ENCODE measurements at places on chromosomes 13 and 19.

DNA sequence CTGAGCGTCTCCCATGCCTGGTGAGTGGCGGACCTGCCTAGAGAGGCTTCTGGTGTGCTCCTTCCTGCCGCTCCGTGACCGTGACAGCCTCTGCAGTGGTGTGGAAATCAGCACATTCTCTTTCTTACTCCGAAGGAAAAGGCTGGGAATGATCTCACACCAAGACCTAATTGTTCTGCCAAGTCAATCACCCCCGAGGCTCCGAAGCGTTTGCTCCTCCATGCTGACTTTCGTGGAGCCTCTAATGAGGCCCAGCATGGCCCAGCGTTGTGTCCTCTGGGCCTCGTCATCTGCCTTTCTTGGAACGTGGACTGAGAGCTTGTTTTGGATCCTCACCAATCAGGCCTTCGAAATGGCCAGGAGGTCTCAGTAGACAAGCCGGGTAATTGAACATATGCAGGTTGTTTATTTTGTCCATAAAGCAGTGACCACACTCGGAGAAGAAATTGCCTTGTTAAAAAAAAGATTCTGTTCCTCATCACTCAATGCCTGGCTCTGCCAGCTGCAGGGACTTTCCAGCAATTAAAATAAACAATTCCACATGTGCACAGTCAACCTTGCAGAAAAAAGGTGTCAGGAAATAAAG, 107.1 kb downstream of the UBL3 start:
- DNase-seq = no peak

DNA sequence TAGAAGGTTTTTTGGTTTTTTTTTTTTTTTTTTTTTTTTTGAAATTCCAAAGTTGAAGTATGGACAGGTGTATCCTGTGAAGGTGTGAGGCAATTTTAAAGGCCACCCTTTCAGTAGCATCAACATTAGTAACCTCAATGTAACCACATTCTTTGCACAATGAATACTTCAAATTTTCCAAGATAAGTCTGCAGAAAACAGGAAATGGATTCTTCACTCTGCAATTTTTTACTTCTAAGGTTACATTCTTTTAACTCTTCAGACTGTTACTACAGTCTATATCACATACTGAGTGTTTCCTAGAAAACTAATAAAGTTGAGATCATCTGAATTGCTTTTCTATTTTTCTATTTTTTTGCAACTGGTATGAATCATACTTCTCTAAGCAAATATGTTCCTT, 569.0 kb upstream of the GPC6 start:
- no peak for DNase-seq

- DNase-seq = no peak
These were observed 4.6 kb upstream of the MUC16 start for GRCh38 chr19:9014803-9015202.

GRCh38 chr19:633786-634639, 676 bp upstream of the POLRMT start:
- DNase-seq = no peak

GRCh38 chr13:101492251-101492910, 39.9 kb downstream of the ITGBL1 start:
- DNase-seq = no peak

GRCh38 chr13:29000826-29001225, 180.7 kb downstream of the MTUS2 start:
- no peak for DNase-seq

- DNase-seq = no peak
These were observed 105.5 kb downstream of the MBNL2 start for GRCh38 chr13:97327506-97328221.

Measured in effector CD4-positive, alpha-beta T cell (primary cell).